Amygdala (tissue), 56 donors: ENCODE measurements at places on chromosomes 3 and 15.

DNA sequence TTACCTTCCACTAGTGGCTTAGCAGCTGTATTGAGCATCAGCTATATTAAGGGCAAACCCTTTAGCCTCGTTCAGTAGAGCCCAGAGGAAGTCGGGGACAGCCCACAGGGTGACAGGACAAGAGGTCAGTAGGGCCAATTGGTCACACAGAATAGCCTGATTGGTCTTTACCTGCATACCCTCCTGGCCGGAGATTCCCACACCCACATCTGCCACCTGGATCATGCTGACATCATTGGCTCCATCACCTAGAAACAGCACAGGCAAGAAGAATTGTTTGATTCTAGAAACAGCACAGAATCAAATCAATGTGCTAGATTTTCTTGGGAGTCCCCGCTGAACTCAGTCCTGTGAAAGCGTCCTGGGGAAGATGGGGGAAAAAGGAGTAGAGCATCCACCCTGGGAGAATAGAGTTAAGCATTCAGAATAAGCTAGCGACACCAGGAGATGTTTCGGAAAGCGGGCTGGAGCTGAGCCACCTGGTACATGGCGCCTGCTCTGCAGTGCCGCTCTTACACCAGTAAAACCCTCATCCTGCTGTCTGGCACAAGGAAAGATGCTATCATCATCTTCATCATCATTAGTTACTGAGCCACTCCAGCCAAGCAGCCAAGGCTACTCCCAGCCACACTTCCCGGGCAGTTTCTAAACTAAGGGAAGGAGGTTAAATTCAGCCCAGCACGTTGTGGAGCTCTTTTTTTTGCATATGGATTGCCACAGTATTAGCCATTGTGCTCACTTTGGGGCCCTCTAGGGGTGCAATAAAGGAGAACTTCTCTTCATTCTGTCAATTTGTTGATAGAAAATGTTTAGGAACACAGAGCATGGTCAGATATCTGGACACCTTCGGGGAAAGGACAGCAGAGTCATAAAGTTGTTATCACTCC is 171.3 kb downstream of the ATP10A start:
- no peak for DNase-seq

DNA sequence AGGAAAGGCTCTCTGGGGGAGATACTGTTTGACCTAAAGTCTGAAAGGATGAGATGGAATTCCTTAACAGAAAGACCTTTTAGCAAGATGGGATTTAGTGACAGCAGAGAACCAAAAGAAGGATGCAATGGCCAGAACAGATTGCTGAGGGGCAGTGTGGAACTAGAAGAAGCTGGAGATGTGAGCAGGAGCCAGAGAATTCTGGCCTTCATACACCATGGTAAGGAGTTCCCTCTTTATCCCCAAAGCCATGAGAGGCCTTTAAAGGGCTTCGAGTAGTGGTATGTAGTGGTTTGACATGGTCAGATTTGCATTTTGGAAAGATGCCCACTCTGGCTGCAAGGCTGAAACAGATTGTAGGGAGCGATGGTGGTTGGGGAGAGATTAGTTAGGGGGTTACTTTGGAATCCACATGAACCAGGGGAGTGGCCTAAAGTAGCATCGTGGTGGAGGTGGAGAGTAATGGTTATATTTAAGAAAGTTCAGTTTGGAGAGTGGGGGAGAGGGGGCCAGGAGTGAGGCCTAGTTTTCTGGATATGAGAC is 34.0 kb upstream of the NPHP3 start:
- no peak for DNase-seq

DNA sequence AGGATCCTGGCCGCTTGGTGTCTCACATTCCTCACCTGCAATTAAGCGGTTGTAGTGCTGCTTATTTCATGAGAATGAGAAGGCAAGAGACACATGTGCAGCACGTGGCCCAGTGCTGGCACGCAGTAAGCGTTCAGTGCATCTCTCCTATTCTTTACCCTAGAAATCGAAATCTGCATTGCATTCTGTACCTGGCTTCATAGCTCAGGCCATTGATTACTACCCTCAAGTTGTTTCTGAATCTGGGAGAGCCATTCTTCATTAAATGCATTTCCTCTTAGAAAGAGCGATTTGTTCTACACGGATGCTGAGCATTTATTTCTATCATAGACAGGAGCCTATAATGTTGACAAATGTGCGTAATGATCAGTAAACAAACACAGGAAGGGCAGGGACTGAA is 168.9 kb downstream of the MAGI1 start:
- DNase-seq, result no peak

- no peak for DNase-seq
Observed at GRCh38 chr15:68774521-68775235, 46.0 kb downstream of the ANP32A start.

GRCh38 chr3:179603321-179603720 is 1.1 kb downstream of the MRPL47 start:
- DNase-seq, result no peak

- DNase-seq, result no peak
Observed at GRCh38 chr15:71400294-71400693, 285.0 kb downstream of the THSD4 start.

DNA sequence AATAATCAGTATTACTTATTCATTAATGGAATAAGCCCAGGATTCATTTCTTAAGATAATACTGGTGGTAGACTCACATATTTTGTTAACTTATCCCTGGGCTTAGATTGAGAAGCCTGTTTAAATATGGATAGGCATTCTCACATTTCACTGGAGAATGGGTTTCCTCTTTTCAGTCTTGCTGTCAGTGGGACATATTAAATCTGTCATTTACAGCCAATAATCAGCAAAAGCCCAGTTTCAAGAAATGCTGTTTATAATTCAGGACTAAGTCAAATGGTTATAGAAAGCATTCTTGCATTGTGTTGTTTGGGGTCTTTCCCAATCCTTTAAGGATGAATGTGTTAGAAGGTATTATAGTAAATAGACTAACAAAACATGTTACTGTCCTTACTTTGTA is 143.7 kb upstream of the NAALADL2 start:
- no peak for DNase-seq

GRCh38 chr3:117586161-117586560 is 876.6 kb downstream of the TUSC7 start:
- no peak for DNase-seq

DNA sequence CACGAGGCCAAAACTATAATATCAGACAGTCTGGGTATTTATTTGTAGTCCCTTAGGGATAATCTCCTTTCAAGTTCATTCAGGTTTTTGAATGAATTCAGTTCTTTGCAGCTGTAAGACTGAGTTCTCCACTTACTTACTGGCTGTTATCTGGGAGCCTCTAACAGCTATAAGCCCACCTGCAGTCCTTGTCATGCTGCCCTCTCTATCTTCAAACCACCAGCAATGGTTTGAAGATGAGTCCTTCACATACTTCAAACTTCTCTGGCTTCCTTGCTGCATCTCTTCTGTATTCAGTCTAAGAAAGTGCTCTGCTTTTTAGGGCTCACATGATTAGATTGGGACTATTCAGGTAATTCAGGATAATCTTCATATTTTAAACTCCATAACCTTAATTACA is 154.5 kb upstream of the STT3B start:
- DNase-seq, result no peak

DNA sequence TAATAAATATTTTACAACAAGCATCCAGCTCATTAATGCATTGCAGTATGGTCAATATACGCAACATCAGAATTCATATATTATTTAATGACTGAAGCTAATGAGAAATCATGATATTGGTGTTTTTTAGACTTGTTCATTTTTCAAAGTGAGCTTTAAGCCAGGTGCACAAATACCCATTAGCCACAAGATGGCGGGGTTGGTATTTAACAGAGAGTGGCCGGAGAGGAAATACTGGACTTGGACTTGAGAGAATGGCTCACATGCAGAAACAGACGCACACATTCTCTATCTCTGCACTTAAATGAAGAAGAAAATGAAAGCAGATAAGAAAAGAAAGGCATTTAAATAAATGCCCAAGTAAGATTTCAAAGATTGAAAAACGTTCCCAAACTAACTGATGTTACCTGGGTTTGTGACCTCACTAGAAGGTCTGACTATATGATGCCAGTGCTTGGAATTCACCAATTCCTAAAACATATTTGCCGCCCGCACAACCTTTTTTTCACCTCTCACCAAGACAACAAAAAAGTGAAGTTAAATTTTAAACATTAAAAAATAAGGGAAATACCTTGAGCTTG is 21.2 kb upstream of the CRBN start:
- peak; percentile 19 for DNase-seq

DNA sequence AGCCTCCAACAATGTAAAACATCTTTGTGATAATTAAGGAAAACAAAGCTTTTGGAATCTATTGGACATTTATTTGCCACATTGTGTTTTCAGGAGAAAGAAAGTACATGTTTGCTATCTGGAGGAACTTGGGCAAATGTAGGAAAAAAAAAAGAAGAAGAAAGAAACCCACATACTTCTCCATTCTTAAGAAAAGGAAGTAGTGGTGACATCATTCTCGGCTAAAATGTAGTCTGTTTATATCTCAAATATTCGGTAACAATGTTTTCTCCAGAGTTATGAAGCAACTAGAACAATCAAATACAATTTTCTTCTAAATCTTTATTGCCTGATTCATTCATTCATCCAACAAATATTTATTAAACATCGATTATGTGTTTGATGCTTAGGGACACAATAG is 2.3 kb upstream of the TGFBR2 start:
- DNase-seq, result no peak
